ENCODE measurements at places on chromosomes 11 and 22. TPM values are rescaled to one million over a fixed set of nuclear protein-coding genes. Genes with fewer than 3 reads are reported as not detected.

DNA sequence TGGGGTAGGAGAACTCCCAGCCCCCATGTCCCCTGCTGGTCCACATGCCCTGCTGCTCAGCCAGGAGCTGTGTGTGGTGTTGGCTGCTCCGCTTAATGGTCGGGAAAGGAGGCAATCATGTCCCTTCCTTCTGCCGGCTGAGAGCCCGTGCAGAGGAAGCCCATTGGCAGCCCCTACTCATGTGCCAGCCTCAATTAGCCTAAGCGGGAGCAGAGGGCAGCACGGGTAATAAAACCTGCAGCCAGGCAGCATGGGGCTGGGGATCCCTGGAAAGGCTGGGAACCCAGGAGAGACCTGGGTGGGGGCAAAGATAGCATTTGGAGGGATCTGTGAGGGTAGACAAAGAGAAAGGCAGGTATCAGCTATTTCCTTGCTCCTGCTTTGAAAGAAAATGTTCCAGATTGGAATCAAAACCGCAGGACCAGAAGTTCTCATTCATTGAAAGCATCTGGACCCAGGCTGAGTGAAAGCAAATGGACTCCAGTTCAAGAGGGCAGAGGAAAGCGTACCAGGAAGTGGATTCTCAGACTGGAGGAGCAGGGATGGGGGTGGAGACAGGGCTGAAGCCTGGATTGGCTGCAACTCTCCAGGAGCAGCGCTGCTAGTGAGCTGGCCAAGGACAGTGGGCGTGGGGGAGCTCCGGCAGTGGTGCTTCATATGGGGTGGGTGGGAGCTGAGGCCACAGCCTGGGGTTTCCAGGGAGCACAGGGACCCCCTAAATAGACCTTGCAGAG lies 103.4 kb upstream of the NECTIN1 start:
- no peak overlapping the region for H3K4me3 ChIP-seq
- no peaks in the 10 kb centered on the region for H3K36me3 ChIP-seq
- H3K27me3 ChIP-seq = no peaks in the 10 kb centered on the region
- no peaks in the 10 kb centered on the region for H3K4me1 ChIP-seq
- H3K27ac ChIP-seq = no peak overlapping the region

DNA sequence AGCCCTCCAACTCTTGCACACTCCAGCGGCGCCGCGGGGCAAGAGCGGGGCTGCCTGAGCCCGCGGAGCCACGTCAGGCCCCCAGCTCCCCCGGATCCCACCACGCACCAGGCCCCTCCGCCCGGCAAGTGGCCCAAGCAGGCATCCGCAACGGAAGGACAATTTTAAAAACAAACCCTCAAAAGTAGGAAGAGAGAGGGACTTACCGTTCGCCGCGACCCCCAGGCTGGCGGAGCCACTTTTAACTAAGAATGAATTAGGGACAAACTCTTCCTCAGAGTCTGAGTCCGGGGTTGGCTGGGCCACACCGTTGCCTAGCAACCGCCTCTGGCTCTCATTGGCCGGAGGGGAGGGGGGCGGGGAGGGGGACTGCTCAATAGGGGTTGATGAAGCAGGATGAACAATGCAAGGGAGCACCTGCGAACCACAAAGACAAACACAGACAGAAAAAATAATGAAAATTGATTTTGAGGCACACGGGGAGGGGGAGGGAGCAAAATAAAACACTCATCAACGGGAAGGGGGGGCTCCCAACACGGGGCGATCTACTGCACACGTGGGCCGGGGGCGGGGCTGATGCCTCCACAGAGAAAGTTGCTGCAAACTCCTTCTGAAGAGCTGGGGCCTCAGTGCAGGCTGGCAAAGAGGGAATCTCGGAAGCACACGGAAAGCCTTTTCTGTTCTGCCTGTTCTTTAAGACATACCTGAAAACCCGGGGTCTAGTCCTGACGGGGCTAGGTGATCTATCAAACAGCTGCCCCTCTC lies 387.5 kb upstream of the NARS2 start:
- DNase-seq = no peak
- H3K36me3 ChIP-seq = no peaks in the 10 kb centered on the region
- H3K27me3 ChIP-seq = no peaks in the 10 kb centered on the region
- no peak overlapping the region for H3K27ac ChIP-seq
- H3K4me3 ChIP-seq = no peak overlapping the region

Gene PLAAT3
- 118 TPM for total RNA-seq

DNA sequence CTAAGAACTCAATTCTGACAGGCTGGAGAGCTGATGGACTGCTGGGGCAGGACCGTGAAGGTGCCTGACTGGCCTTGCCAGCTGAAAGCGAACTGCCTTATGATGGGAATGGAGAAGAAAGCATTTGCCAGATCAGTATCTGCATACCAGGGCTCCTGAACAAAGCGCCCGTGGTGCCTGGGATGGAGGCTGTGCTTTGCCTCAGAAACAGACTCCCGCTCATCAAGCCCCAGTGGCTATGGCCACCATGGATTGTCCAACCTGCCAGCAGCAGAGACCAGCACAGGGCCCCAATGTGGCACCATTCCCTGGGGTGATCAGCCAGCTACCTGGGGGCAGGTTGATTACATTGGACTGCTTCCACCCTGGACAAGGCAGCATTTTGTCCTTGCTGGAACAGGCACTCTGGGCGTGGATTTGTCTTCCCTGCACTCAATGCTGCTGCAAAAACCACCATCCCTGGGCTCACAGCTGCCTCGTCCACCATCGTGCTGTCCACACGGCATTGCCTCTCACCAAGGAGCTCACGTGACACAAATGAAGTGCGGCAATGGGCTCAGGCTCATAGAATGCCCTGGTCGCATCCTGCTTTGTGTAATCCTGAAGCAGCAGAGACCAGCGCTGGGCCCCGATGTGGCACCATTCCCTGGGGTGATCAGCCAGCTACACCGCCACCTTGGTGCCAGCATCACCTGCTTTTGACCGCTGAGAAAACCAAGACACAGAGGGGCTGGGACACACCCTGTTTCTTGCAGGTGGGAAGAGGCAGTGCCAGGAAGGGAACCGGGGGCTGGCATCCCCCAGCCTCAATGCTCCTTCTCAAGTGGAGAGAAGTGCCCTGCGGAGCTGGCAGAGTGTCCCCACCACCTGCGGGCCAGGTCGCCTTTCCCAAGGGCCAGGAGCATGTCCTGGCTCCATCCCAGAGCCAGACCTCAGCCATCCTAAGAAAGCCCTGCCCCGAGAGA lies 1367.5 kb downstream of the BRD1 start:
- H3K36me3 ChIP-seq = no peaks in the 10 kb centered on the region
- no peak overlapping the region for H3K4me3 ChIP-seq
- no peaks in the 10 kb centered on the region for H3K4me1 ChIP-seq
- no peak overlapping the region for H3K27ac ChIP-seq
- H3K27me3 ChIP-seq = peaks cover 5% of the 10 kb centered on the region
- DNase-seq = no peak

DNA sequence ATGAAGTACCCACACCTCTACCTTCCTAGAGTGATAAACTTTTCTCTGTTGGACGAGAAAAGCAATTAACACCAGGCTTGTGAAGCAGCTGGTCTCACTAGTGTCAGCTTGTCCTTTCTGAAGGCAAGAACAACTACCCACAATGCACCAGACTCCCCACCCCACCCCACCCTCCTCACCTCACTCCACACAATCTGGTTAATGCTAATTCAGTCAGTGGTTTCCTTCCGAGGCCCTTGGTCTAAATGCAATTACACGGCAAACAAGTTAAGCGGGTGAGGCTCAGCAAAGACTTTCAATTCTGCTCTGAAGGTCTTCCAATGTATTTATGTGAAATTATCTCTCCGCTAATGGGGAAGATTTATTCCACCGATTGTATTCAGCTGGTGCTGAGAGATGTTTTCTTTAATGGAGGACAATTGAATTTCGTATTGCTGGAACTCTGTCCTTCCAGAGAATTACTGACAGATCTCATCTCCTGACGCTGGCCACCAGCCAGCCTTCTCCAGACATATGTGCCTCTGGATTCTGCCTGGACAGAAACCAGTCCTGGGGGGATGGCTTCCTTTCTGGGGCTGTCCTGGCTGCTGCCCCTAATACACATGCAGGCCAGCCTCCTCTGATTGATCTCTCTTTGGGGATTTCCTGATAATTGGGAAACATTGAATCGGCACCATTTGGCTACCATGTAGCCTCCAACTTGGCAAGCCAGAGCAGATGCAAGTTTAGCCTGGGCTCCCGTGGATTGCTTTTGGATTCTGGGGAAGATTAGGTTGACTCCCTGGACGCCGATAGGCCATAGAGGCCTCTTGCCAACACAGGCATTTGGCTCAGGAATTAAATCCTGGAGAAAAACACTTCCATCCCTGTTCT lies 165.8 kb upstream of the NARS2 start:
- H3K27me3 ChIP-seq = no peaks in the 10 kb centered on the region
- H3K4me1 ChIP-seq = no peaks in the 10 kb centered on the region
- H3K36me3 ChIP-seq = no peaks in the 10 kb centered on the region
- no peak overlapping the region for H3K27ac ChIP-seq
- no peak for DNase-seq

DNA sequence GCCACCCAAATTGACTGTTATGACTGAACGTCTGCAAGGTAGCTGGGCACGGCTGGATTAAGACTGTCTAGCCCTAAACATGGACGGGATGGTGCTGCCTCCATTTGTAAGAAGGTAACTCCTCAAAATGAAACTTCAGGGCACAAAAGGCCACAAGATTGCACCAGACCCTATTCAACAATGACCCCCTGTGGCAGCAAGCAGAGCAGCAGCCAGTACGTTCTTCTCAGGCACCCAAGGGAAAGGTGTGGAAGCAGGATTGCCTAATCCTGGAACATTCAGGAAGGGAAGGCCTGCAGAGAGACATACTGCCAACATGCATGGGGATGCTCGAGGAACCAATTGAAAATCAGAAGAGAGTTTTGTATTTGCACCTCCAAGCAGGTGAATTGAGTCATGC lies 4.5 kb upstream of the TBX10 start:
- H3K27me3 ChIP-seq = no peaks in the 10 kb centered on the region
- H3K4me1 ChIP-seq = no peaks in the 10 kb centered on the region
- no peak overlapping the region for H3K27ac ChIP-seq
- H3K4me3 ChIP-seq = no peak overlapping the region
- no peaks in the 10 kb centered on the region for H3K36me3 ChIP-seq

Gene F2
- not detected for total RNA-seq

GRCh38 chr11:77876045-77876444 lies 55.1 kb downstream of the AAMDC start:
- H3K36me3 ChIP-seq = no peaks in the 10 kb centered on the region
- H3K27ac ChIP-seq = no peak overlapping the region
- no peak for DNase-seq
- no peaks in the 10 kb centered on the region for H3K27me3 ChIP-seq
- no peak overlapping the region for H3K4me3 ChIP-seq

DNA sequence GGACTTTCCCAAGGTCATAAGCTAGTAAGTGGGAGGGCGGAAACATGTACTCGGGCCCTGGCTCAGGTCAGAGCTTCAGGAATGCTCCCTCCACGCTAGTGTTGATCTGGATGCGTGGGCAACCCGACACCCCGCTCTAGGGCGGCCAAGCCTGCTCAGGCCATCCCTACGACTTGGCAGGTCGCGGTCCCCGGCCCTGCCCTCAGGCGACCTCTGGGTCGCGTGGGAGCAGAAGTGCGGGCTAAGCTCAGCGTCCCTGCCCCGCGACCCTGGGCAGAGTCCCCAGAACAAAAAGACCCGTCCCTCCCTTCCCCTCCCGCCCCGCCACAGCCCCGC lies 781 bp upstream of the TEF start:
- H3K4me1 ChIP-seq = peaks cover 9% of the 10 kb centered on the region
- H3K27ac ChIP-seq = peak overlapping the region; percentile 98
- peak; percentile 68 for DNase-seq

Gene DCDC1
- 0.36 TPM for total RNA-seq

Gene KCNJ11
- total RNA-seq = 5.5 TPM

GRCh38 chr11:45704635-45705034 lies 39.2 kb upstream of the CHST1 start:
- no peak overlapping the region for H3K27ac ChIP-seq
- H3K27me3 ChIP-seq = no peaks in the 10 kb centered on the region
- no peaks in the 10 kb centered on the region for H3K4me1 ChIP-seq
- no peak overlapping the region for H3K4me3 ChIP-seq

DNA sequence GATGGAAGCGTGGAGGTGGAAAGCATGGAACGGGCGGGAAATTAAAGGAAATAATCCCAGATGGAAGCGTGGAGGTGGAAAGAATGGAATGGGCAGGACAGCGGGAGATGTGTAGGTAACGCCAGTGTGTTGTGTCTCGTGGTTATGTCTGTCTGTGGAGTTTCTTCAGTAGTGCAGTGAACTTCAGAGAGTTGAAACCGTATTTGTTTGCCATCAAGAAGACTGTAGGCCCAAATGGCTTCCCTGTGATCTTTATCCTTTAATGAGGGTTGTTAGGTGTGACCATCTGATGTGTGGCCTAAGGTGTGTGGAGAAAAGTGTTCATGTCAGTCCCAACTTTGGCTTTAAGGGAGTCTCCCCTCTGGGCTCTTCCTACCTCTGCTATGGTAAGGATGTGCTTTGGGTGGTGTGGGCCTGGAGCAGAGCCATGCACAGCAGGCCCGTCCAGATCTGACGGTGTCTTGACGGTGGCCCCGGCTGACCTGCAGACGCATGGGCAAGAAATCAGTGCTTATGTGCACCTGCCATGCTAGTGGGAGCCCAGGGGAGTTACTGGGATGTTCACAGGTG lies 39.6 kb downstream of the AP2A2 start:
- H3K36me3 ChIP-seq = peaks cover 4% of the 10 kb centered on the region
- DNase-seq = no peak
- H3K27me3 ChIP-seq = no peaks in the 10 kb centered on the region
- no peaks in the 10 kb centered on the region for H3K4me1 ChIP-seq
- no peak overlapping the region for H3K4me3 ChIP-seq

GRCh38 chr11:56624661-56625110 lies 10.0 kb upstream of the OR5M1 start:
- no peaks in the 10 kb centered on the region for H3K4me1 ChIP-seq
- no peaks in the 10 kb centered on the region for H3K36me3 ChIP-seq
- peak; percentile 5 for DNase-seq
- no peaks in the 10 kb centered on the region for H3K27me3 ChIP-seq
- H3K27ac ChIP-seq = no peak overlapping the region

GRCh38 chr22:48378673-48379072 lies 1449.0 kb downstream of the BRD1 start:
- no peak overlapping the region for H3K4me3 ChIP-seq
- H3K36me3 ChIP-seq = no peaks in the 10 kb centered on the region
- H3K27ac ChIP-seq = no peak overlapping the region
- no peaks in the 10 kb centered on the region for H3K4me1 ChIP-seq
- H3K27me3 ChIP-seq = peaks cover 2% of the 10 kb centered on the region

Gene CTTN
- total RNA-seq = 348 TPM

- no peak overlapping the region for H3K4me3 ChIP-seq
- no peaks in the 10 kb centered on the region for H3K36me3 ChIP-seq
- H3K27me3 ChIP-seq = no peaks in the 10 kb centered on the region
- H3K27ac ChIP-seq = no peak overlapping the region
- no peaks in the 10 kb centered on the region for H3K4me1 ChIP-seq
These were observed 3.4 kb downstream of the OR9Q2 start for GRCh38 chr11:58192229-58192628.

GRCh38 chr22:27685515-27685914 lies 116.0 kb downstream of the MN1 start:
- no peaks in the 10 kb centered on the region for H3K36me3 ChIP-seq
- no peak for DNase-seq
- H3K4me3 ChIP-seq = no peak overlapping the region
- peaks cover 8% of the 10 kb centered on the region for H3K4me1 ChIP-seq
- H3K27me3 ChIP-seq = no peaks in the 10 kb centered on the region

GRCh38 chr11:61293867-61294716 lies 1.0 kb downstream of the VWCE start:
- peak overlapping the region; percentile 16 for H3K27ac ChIP-seq
- H3K36me3 ChIP-seq = no peaks in the 10 kb centered on the region
- no peaks in the 10 kb centered on the region for H3K27me3 ChIP-seq

Gene E2F8
- total RNA-seq = 0.46 TPM
